Cardiac fibroblast (primary cell): ENCODE measurements at places on chromosomes 7 and 10.

DNA sequence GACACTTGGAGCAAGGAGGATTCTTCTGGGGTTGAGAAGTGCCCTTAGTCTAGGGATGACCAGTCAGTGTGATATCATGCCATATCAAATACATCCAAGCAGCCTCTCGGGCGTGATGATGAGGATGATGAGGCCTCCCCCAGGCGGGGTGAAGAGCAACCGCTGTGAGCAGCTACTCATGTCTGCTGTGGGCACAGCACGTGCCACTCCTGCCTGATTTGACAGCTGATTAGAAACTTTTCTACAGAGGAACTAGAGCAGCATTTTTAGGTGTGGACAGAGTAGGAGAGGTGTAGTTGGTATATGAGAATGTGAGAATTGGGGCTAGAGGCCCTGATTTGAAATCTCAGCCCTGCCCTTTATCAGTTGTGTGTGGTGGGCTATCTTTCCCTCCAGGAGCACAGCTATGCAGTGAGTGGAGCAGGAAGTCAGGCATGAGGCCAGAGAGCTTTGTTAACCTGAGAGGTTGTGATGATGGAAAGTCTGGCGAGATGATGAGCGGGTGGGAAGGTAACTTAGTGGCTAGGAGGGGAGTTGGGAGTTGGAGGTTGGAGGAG is 49.6 kb upstream of the COBL start:
- DNase-seq, result no peak

- peak; percentile 22 for DNase-seq
Measured at GRCh38 chr7:139451638-139452037, 31.8 kb downstream of the KLRG2 start.

GRCh38 chr7:111392294-111392693 is 170.0 kb downstream of the IMMP2L start:
- DNase-seq, result peak; percentile 7

DNA sequence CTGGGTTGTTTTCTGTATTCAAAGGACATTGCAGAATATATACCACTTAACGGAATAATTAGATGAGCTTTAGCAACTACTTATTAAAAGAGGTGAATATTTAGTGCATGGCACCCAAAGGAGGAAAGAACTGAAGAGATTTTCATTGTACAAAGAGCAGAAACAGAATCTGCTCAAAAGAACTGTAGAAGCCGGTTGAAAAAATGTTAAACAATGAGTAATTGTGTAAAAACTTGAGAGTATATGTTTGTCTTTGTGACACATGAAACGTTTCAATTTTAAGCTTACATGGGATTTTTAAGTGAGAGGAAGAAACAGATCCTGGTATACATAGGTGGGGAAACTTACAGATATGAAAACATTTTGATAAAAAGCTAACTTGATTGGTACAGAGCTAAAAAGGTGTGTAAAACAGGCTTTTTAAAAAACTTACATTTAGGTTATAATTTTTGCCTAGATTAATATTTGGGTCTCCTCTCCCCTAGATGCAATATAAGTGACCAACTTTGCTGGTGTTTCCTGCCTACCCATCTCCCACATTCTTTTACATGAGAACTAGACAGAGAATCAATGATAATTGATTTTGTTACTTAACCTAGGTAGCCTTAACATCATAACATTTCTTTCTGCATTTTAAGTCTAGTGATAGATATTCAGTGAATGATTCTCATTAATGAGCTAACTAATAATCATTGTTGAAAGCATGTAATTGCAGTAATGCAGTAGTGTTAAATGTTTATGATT is 6.8 kb downstream of the ARL5B start:
- DNase-seq, result no peak

DNA sequence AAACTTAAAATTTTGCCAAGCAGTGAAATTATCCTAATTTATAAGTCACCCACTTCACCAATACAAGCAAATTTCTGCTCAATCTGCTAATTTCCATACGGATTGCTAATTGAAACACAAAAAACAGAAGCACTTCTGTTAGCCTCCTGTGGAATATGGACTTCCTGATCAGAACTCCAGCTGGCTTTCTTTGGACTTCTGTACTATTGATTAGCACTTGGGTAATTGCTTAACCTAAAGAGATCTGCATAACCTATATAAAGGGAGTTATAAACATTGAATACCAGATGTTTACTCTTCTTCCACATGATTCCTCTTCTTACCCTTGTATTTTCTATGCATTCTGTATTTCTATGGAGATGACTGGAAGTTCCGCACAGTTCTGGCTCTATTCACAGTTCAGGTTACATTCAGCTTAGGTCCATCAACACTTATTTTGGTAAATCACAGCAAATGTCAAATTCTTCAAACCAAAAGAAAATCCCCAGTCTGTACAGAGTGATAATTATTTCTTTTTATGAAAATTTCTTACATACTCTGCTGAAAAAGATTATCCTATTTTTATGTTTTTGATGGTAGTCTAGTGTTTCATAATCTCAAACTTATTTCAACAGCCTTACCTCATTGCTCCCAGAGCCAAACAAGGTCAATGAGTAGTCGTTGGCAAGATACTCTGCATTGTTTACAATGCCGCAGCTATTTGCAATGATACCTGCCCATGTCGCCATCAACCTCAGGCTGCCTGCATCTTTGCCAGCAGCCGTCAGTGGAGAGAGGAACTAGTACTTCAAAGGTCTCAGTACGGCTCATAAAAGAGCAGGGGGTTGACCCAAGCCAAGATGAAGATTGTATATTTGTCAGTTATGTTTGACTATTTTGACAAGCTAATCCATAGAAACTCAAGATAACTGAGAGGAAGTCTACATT is 225.6 kb downstream of the AHR start:
- peak; percentile 97 for DNase-seq
